ENCODE measurements at places on chromosomes 4 and X.
A peak's percentile ranks its signal among the peaks of the same experiment; 100 is the strongest.

- DNase-seq: no peak
These were observed 16.6 kb upstream of the ERCC6L start for GRCh38 chrX:72255445-72255844.

GRCh38 chr4:108559911-108560310, 60.5 kb upstream of the RPL34 start:
- no peak for DNase-seq

DNA sequence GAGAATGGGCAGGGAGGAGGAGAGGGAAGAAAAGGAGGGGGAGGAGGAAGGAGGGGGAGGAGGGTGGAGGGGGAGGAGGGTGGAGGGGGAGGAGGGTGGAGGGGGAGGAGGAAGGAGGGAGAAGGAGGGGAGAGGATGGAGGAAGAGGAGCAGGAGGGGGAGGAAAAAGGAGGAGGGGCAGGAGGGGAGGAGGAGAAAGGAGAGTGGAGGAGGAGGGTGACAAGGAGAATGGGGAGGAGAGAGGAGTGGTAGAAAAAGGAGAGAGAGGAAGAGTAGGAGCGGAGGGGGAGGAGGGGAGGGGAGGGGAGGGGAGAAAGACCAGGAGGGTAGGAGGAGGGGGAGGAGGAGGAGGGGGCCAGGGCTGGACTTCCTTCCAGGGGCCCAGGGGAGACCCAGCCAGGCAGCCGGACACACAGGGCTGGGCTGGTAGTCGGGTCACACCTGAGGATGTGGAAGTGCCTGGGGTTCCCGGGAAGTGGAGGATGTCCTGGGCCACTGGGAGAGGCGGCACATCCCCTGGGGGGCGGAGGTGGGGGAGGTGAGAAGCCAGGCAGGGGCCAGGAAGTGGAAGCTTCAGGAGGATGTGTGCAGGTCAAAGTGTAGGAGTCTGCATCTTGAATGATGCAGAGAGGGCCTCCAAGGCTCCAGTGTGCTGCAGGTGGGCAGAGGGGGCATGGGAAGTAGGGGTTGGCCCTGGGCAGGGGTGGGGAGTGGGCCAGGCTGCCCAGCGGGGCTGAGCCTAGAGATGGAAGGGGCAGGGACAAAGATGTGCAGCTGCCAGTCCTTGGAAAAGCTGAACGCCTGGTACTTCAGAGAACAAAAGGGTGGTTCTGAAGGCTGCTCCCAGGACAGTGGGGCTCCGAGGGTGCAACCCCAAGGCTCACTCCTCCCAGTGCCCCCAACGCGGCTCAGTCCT, 18.8 kb downstream of the IL3RA start:
- no peak for DNase-seq

DNA sequence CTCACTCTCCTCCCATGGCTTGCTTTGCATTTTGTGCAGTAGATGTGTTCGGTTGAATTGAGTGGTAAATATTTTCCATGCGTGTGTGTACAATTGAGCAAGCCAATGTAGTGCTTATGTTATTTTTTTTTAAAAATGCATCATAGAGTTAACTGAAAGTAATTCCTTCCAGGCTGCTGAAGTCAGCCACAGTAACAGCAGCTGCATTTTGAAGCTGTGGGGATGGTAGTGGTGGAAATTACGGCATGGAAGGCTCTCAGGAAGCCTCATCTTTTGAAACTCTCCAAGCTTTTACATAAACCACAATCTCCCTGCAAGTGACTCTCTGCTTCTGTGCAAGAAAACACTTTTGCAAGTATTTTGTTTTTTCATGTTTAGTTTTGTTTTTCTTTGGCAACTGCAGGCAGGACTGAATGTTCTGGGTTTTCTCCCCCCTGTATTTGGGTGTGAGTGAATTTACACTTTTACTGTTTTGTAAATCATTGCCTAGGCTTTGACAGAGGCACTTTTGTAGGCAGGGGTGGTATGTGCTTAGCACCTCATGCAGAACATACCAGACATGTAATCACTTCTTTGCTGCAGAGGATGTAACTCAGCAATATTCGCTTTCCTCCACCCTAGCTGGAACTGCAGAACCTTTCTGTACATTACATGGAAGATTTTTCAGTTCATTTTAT, 56.2 kb downstream of the LRRC66 start:
- no peak for DNase-seq

DNA sequence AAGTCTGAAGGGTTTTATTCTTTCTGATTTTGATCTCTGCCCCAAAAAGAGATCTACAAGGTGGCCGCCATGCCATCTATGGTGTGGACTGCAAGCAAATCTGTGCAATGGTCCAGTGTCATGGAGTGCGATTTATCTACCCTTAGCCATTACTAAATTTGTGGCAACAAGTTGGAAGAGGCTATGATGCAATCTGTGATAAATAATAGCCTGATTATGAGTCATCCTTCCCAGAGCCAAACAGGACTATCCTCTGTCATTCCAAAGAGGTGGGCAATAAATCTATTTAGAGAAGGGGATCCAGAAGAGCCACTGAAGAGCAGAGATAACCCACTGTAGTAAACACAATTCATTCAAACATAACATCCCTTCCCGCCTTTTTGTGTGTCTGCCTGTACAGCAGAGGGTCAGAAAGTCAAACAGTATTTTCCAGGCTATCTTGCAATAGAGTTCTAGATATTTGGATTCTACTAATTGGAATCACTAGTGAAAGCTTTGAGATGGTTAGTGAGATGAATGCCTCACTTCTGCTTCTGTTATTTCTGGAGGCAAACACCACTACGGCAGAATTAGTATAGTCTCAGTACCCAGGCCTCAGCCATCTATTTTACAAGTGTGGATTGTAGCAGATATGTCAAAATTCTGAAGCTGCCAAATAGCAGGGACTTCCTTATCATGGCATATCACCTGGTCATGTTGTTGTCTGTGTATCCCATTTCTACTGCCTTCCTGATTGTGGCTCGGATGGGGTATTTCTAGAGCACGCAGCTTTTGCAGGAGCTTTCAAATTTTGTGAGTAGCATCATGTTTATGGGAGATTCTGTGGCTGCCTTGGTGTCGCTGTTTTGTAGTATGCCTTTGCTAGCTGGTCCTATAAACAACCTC, 192.0 kb downstream of the SMIM20 start:
- no peak for DNase-seq

GRCh38 chr4:40192114-40193015, 4.5 kb upstream of the RHOH start:
- no peak for DNase-seq

DNA sequence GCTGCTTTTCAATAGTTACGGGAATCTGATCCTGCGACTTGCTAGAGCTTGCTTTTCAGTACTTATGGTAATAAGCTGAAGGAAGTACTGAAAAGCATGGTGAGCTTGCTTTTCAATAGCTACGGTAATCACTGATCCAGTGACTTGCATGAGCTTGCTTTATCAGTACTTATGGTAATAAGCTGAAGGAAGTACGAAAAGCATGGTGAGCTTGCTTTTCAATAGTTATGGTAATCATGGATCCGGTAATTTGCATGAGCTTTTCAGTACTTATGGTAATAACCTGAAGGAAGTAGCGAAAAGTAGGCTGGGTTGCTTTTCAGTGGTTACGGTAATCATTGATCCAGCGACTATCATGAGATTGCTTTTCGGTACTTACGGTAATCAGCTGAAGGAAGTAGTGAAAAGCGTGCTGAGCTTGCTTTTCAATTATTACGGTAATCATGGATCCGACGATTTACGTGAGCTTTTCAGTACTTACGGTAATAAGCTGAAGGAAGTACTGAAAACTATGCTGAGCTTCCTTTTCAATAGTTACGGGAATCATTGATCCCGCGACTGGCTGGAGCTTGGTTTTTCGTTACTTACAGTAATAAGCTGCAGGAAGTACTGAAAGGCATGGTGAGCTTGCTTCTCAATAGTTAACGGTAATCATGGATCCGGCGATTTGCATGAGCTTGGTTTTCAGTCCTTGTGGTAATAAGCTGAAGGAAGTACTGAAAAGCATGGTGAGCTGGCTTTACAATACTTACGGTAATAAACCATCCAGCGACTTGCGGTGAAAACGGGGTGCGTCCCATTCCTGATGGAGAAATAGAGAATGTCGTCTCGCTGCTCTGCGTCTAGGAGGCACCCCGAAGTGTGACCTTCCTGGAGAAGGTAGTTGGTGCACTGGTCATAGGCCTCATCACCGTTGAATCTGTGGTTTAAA, 6.5 kb downstream of the CRLF2 start:
- DNase-seq: peak; percentile 12

- DNase-seq: no peak
These were observed 25.4 kb upstream of the TBC1D9 start for GRCh38 chr4:140781596-140781995.

- no peak for DNase-seq
These were observed 7.6 kb upstream of the DUSP9 start for GRCh38 chrX:153639177-153640044.

DNA sequence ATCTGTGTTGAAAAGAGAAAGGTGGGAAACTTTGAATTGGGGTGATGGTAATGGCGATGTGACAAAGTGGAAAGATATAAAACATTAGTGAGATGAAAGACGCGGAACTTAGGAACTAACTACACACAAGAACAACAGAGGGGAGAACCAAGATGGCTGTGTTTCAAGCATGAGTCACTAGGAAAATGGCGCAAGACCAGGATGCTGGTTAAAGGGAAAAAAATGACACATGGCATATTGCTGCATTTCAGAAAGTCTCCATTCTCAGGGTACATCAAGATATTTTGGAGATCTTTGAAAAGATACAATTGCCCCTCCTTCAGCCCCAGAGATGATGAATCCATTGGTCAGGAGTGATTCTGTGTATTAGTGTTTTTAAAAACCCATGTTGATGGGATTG, 164.4 kb downstream of the FBXO8 start:
- DNase-seq: no peak

DNA sequence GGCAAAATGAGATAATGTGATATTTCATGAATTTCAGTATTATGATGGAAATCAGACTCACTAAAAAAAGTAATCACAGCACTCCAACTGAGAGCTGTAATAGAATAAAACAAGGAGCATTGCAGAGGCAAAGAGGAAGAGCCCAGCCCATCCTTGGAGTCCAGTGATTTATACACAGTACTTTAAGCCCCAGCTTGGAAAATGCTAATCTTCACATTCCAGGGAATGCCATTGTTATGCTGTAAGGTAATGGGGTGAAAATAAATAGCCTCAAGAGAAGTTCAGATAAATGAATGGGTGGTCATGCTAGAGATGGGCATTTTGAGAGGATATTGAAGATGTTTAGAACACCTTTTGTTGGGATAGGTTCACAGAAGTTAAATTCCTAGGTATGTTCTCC, 190.3 kb upstream of the TAPT1 start:
- no peak for DNase-seq

- no peak for DNase-seq
These were observed 758 bp downstream of the SCFD2 start for GRCh38 chr4:53365121-53365485.

- no peak for DNase-seq
These were observed 35.3 kb upstream of the FGFR3 start for GRCh38 chr4:1757836-1758235.

GRCh38 chr4:111755571-111755970, 389.7 kb upstream of the FAM241A start:
- no peak for DNase-seq

GRCh38 chr4:110869862-110870572, 247.1 kb upstream of the PITX2 start:
- DNase-seq: no peak

GRCh38 chr4:39415678-39416283, 9.1 kb downstream of the KLB start:
- DNase-seq: no peak
